ENCODE measurements at places on chromosomes 6 and 20.

- DNase-seq = no peak
Measured at GRCh38 chr20:40009542-40009941, 679.5 kb downstream of the MAFB start.

DNA sequence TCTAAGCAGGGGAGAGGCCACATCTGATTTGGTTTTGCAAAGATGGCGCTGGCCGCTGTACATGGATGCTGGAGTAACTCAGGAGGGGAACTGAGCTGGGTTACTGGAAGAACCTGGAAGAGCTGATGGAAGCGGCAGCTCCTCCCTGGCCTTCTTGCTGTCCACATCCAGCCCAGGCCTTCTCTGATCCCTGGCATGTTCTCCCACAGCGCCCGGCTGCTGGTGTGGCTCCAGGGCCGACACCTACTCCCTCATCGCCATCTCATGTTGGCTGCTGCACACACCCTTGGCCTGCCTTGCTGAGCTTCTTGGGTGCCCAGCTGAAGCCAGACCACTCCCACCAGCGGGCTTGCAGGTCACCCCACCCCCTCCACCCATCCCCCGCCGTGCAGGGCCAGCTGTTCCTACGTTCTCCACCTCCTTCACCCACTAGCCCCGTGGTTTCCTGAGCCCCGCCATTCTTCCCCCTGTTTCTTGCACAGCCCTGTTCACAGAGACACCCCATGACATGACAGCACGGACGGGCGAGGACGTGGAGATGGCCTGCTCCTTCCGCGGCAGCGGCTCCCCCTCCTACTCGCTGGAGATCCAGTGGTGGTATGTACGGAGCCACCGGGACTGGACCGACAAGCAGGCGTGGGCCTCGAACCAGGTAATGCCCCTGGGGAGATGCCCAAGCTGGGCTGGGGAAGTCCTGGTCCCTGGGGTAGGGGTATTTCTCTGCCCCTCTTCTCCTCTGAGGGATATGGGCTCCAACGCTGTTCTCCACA, 28.4 kb downstream of the VSTM2L start:
- no peak for DNase-seq

DNA sequence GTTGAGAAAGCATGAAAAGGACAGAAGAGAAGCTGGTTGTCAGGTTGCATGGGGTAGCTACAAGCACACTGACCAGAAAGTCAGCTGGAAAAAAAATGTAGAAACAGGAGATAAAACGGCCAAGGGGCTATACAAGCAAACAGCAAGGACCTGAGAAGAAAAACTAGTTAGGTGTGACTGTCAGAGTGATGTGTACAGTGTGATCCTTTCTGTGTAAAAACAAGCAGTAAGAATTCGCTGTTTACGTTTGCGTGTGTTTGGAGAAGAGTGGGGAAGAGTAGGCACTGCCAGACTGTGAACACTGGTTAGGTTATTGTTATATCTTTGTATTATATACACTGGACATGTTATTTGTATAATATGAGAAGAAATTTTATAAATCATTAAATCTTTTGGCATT, 28.1 kb downstream of the PTPN1 start:
- DNase-seq = no peak

DNA sequence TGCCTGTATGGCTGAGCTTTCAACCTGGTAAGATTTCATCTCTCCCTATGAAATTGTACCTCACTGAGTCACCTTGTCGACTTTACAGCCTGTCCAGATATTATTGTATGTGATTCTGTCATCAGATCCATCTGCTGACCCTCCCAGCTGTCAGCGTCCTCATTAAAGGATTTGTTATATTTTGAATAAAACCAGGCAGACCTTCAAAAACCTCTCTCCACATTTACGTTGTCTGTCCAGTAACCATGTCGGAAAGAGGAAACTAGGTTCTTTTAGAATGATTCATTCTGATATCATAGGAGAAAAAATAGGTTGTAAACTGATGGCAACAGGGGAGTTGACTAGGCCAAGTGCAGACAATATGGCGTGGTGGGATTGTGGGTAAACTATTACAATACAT, 38.5 kb downstream of the TSPYL4 start:
- DNase-seq = no peak

- no peak for DNase-seq
Measured at GRCh38 chr6:16412982-16413381, 174.6 kb downstream of the GMPR start.

Measured in GF-D8 (cell line).